ENCODE measurements at places on chromosomes 5 and 9.

DNA sequence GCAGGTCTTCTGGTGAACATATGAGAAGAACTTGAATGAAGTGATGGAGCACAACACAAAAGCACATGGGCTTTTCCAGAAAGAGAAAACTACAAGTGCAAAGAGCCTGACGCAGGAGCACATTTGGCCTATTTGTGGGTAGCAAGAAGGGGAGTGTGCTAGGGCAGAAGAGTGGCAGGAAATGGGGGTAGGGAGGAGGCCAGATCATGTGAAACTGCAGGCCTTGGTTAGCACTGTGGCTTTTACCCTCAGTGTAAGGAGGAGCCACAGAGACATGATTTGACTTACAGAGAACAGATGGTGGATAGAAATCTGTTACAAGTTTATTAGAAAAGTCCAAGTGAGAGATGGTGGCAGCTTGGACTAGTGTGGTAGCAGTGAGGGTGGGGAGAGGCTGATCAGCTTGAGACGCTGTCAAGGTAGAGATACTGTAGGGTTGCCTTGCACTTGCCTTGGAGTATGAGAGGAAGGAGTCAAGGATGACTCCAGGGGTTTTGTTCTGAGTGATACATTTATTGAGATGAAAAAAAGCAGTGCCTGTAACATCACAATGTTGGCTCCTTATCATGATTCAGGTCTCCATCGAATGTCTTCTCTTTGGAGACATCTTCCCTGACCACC is 126.7 kb downstream of the PPP2R2B start:
- DNase-seq: no peak
- H3K4me1 ChIP-seq: no peaks in the 10 kb centered on the region
- H3K27me3 ChIP-seq: no peaks in the 10 kb centered on the region
- H3K4me3 ChIP-seq: no peak overlapping the region
- H3K27ac ChIP-seq: no peak overlapping the region

GRCh38 chr5:79242242-79243039 is 6.5 kb downstream of the JMY start:
- DNase-seq: no peak
- H3K4me3 ChIP-seq: no peak overlapping the region
- H3K36me3 ChIP-seq: no peaks in the 10 kb centered on the region

DNA sequence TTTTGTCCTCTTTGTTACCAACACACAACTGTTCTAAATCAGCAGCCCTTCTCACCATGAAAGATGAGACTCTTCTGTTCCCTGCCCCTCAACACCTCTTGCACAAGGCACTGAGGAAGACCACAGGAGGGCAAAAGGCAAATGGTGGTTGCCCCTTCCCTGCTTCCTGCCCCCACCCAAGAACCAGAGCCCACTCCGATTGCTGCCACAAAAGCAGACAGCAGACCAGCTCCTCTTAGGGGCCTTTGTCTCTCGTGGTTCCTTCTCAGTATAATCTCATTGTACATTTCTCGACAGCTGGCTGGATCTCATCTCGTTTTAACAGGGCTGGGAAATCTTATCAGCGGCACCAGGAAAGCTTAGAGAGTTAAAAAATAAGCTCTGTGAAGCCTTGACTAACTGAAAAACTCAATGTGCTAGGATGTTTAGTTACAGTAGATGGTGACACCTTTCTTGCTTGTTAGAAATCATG is 1.1 kb downstream of the MVB12B start:
- no peak overlapping the region for H3K4me3 ChIP-seq
- no peaks in the 10 kb centered on the region for H3K36me3 ChIP-seq
- no peak overlapping the region for H3K27ac ChIP-seq
- DNase-seq: no peak

GRCh38 chr9:105445203-105445881 is 2.5 kb upstream of the FSD1L start:
- no peaks in the 10 kb centered on the region for H3K4me1 ChIP-seq
- H3K36me3 ChIP-seq: no peaks in the 10 kb centered on the region
- no peak for DNase-seq
- no peak overlapping the region for H3K27ac ChIP-seq
- H3K4me3 ChIP-seq: no peak overlapping the region
- H3K27me3 ChIP-seq: no peaks in the 10 kb centered on the region

GRCh38 chr5:40240111-40240510 is 439.6 kb upstream of the PTGER4 start:
- no peak overlapping the region for H3K27ac ChIP-seq
- H3K4me3 ChIP-seq: no peak overlapping the region
- no peaks in the 10 kb centered on the region for H3K4me1 ChIP-seq
- DNase-seq: no peak
- H3K27me3 ChIP-seq: no peaks in the 10 kb centered on the region
- H3K36me3 ChIP-seq: no peaks in the 10 kb centered on the region

DNA sequence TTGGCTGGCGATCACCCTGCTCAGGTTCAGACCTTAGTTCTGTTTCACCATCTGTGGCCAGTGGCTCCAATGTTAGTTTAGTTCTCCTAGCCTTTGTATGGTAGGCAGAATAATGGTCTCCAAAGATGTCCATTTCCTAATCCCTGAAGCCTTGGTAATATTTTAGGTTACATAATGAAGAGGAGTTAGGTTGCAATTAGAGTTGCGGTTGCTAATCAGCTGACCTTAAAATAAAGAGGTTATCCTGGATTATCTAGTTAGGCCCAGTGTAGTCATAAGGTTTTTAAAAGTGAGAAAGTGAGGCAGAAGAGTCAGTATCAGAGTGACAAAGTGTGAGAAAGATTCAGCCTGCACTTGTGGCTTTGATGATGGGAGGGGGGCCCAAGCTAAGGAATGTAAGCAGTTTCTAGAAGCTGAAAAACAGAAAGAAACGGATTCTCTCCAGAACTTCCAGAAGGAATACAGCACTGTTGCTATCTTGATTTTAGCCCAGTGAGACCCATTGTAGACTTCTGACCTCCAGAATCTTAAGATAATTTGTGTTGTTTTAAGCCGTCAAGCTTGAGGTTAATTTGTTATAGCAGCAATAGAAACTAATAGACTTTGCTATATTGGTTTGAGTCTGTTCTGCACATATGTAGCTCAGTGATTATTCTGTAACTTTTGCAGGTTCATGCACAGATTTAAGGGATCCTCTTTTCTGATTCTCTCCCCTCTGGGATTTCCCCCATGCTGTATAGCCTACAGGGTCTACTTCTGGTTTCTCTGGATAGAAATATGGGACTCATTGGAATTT is 21.6 kb downstream of the LNPEP start:
- DNase-seq: no peak
- H3K27ac ChIP-seq: no peak overlapping the region
- H3K4me3 ChIP-seq: no peak overlapping the region
- H3K4me1 ChIP-seq: no peaks in the 10 kb centered on the region

DNA sequence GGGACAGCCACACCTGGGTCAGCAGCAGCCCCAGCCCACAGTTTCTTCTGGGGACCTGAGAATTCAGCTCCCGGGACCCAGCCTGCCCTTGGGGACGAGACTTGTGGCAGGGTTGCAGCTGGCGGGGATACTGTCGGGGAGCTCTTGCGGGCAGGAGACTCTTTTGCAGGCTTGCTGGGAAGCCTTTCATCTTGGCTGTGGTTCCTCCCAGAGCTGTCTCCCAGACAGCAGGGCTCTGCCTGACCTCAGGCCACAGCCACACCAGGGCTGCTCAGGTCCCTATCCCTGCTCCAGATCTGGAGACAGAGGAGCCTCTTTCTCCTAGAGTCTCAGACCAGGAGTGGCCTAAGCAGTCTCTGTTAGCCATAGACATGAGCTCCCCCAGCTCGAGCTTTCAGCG is 4.7 kb upstream of the MYMK start:
- H3K27ac ChIP-seq: no peak overlapping the region
- no peak overlapping the region for H3K4me3 ChIP-seq
- H3K27me3 ChIP-seq: peaks cover 1% of the 10 kb centered on the region
- DNase-seq: no peak

- no peak overlapping the region for H3K27ac ChIP-seq
- H3K27me3 ChIP-seq: no peaks in the 10 kb centered on the region
- H3K36me3 ChIP-seq: no peaks in the 10 kb centered on the region
- DNase-seq: no peak
These were observed 11.3 kb upstream of the SPZ1 start for GRCh38 chr5:80308526-80308925.

GRCh38 chr5:73119451-73120157 is 771 bp upstream of the TMEM171 start:
- no peaks in the 10 kb centered on the region for H3K36me3 ChIP-seq
- H3K4me1 ChIP-seq: peaks cover 2% of the 10 kb centered on the region
- no peak for DNase-seq
- no peak overlapping the region for H3K27ac ChIP-seq
- H3K27me3 ChIP-seq: peaks cover 22% of the 10 kb centered on the region

GRCh38 chr9:89278997-89279739 is 31.8 kb upstream of the CKS2 start:
- no peak overlapping the region for H3K4me3 ChIP-seq
- DNase-seq: peak; percentile 25
- H3K27me3 ChIP-seq: no peaks in the 10 kb centered on the region
- no peaks in the 10 kb centered on the region for H3K4me1 ChIP-seq
- no peak overlapping the region for H3K27ac ChIP-seq

DNA sequence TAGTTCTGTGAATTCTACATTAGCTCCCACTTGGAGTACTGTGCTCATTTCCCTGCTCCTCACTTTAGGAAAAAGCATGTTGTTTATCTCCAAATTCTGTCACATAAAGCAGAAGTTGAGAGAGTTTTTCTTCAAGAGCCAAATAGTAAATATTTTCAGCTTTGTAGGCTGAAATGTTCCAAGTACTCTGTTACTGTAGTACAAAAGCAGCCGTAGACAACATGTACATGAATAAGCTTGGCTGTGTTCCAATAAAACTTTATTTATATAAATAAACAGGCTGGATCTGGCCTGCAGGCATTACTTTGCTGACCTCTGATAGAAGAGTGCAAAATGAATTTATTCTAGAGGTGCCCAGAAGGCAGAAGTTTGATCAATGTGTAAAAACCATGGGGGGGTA is 73.0 kb upstream of the AGXT2 start:
- no peak for DNase-seq
- no peak overlapping the region for H3K4me3 ChIP-seq
- no peak overlapping the region for H3K27ac ChIP-seq
- no peaks in the 10 kb centered on the region for H3K27me3 ChIP-seq
- no peaks in the 10 kb centered on the region for H3K36me3 ChIP-seq
- no peaks in the 10 kb centered on the region for H3K4me1 ChIP-seq

GRCh38 chr5:81242906-81243436 is 9.8 kb downstream of the CKMT2 start:
- peaks cover under 1% of the 10 kb centered on the region for H3K4me1 ChIP-seq
- no peaks in the 10 kb centered on the region for H3K36me3 ChIP-seq
- H3K4me3 ChIP-seq: no peak overlapping the region
- DNase-seq: no peak

DNA sequence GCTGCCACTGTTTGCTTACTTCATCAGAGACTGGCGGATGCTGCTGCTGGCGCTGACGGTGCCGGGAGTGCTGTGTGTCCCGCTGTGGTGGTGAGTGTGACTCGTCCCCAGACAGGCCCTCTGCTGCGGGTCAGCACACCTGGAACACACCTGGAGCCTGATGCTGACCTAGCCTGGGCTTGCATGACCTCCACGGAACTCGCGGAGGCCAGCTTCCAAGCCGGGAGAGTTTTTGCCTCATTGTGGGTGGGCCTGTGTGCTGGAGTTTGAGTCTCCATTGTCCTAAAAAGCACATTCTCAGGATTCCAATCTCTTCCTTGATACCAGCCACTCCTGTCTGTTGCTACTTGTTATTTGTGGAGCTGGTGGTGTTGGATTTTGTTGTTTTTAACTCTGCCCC is 28.1 kb downstream of the SLC22A4 start:
- no peaks in the 10 kb centered on the region for H3K27me3 ChIP-seq
- no peak overlapping the region for H3K27ac ChIP-seq
- no peaks in the 10 kb centered on the region for H3K36me3 ChIP-seq
- peak; percentile 20 for DNase-seq
- H3K4me1 ChIP-seq: peaks cover 5% of the 10 kb centered on the region
- no peak overlapping the region for H3K4me3 ChIP-seq

- no peaks in the 10 kb centered on the region for H3K4me1 ChIP-seq
- H3K36me3 ChIP-seq: no peaks in the 10 kb centered on the region
These were observed 602.1 kb downstream of the TAF11L14 start for GRCh38 chr5:18236386-18236785.

- no peaks in the 10 kb centered on the region for H3K36me3 ChIP-seq
- DNase-seq: no peak
- H3K4me1 ChIP-seq: no peaks in the 10 kb centered on the region
- no peak overlapping the region for H3K4me3 ChIP-seq
- H3K27me3 ChIP-seq: no peaks in the 10 kb centered on the region
- no peak overlapping the region for H3K27ac ChIP-seq
These were observed 2.7 kb downstream of the OR2V2 start for GRCh38 chr5:181149806-181150733.

DNA sequence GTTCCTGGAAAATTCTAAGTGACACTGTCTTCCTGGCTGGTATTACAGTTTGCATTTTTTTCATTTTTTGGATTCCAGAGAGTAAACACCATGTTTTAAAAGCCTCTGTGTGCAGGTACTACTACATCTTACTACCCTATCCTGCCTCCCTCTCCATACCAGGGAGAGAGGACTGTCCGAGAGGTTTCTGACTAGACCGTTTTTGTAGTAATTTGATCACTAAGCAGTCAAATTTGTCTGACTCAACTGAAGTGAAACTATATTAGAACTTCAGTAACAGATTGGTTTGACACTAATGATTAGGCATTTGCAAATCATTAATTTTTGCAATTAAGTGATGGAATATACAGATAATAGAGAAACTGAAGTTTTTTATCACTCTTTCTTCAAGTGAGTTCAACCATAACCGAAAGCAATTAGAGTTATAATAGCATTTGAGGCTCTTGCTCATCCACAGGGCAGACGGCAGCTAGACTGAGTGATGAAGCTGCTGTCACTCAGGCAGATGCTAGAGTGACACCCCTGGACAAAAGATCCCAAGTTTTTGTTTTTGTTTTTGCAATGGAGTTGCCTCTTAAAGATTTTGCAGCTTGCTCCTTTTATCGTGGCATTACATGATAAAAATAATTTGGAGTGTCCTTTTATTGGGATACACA is 44.3 kb downstream of the SMARCA2 start:
- no peaks in the 10 kb centered on the region for H3K27me3 ChIP-seq
- no peak for DNase-seq
- H3K4me1 ChIP-seq: no peaks in the 10 kb centered on the region

- no peak overlapping the region for H3K27ac ChIP-seq
- no peaks in the 10 kb centered on the region for H3K27me3 ChIP-seq
- no peak for DNase-seq
- H3K4me3 ChIP-seq: no peak overlapping the region
- H3K36me3 ChIP-seq: no peaks in the 10 kb centered on the region
These were observed 41.7 kb upstream of the LRRC19 start for GRCh38 chr9:27047136-27047535.

- no peak overlapping the region for H3K27ac ChIP-seq
- no peak for DNase-seq
- no peak overlapping the region for H3K4me3 ChIP-seq
- H3K4me1 ChIP-seq: 0 out of 2 replicates have a peak, but pooled peaks cover 1% of the 10 kb centered on the region
- no peaks in the 10 kb centered on the region for H3K36me3 ChIP-seq
These were observed 13.8 kb downstream of the SNX30 start for GRCh38 chr9:112764344-112764743.

Data from iPS DF 6.9 (cell line).